ENCODE measurements at places on chromosomes 11 and 22. TPM values are rescaled to one million over a fixed set of nuclear protein-coding genes. Genes with fewer than 3 reads are reported as not detected.

The CHRM1 gene
- total RNA-seq: 0.16 TPM

The IL18 gene
- total RNA-seq: 7.3 TPM

The C22orf31 gene
- not detected for total RNA-seq

The TANGO2 gene
- total RNA-seq: 20.0 TPM

DNA sequence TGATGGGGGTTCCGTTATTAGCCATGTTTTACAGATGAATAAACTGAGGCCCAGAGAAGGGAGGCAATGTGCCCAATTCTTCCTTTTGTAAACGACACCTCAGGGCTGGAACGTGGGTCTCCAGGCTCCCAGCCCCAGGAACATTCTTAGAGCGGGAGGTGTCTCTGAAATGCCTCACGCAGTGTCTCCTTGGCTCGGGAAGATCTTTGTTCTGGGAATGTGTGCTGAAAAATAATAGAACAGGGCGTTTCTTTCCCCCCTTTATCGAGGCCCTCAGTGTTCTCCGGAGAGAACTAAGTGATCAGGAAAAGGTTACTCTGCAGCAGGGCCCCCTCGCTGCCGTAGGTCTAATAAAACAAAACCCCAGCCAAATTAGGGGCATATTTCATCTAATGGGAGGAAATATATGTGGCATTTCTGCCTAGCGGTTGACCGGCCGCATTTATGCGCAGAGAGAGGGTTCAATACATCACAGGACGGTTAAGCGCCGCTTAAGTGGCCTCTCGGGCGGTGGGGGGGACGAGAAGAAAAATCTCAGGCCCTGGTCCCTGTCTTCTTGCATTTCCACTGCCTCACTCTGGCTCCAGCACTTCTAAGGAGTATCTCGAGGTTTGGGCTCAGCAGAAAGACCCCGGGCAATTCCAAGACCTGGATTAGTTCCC, 564.3 kb downstream of the MN1 start:
- ATAC-seq: no peak

DNA sequence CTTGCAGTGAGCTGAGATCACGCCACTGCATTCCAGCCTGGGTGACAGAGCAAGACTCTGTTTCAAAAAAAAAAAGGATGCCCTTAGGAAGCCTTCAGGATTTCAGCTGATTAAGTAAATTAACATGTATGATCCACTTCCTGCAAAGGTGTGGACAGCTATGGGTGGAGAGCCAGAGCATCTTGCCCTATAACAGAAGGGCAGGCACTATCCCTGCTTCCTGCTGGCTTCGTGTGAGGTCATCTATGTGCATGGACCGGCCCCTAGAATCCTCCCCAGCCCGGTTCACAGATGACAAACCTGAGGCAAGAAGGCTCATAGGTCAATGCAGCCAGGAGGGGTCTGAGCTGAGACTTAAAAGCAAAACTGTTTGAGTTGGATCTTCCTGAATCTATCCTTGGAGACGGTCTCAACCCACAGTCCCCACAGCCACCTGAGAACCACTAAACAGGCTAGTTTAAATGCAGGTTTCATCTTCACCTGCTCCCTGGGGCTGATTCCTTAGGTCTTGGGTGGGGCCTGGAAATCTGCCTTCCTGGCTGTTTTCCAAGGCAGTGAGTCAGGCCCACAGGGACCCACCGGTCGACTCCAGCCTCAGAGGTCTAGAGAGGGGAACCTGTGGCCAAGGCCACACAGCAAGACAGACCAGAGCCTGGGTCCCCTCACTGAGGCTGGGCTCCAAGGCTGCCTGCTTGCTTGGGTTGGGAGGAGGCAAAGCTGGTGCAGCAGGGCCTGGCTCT, 55.2 kb upstream of the MPEG1 start:
- no peak for ATAC-seq

- no peak for ATAC-seq
Measured at GRCh38 chr11:58451585-58451984, 9.5 kb upstream of the OR5B12 start.

DNA sequence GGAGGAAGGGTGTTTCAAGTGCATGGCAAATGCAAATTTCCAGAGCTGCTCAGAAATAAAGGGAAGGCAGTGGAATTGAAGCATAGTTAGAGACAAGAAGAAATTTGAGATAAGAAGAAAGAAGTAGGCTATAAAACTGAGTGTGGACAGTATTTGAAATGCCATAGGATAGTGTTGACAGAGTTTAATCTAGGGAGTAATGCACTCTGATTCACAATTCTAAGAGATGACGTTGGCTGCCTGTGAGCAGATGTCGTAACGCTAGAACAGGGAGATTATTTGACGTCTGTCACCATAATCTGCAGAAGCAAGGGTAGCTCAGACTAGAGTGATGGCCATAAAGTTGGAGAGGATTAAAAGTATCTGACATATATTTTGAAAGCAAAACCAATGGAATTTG, 389.9 kb upstream of the KIRREL3 start:
- no peak for ATAC-seq

GRCh38 chr11:57513452-57513795, 2.1 kb downstream of the SLC43A1 start:
- no peak for ATAC-seq

DNA sequence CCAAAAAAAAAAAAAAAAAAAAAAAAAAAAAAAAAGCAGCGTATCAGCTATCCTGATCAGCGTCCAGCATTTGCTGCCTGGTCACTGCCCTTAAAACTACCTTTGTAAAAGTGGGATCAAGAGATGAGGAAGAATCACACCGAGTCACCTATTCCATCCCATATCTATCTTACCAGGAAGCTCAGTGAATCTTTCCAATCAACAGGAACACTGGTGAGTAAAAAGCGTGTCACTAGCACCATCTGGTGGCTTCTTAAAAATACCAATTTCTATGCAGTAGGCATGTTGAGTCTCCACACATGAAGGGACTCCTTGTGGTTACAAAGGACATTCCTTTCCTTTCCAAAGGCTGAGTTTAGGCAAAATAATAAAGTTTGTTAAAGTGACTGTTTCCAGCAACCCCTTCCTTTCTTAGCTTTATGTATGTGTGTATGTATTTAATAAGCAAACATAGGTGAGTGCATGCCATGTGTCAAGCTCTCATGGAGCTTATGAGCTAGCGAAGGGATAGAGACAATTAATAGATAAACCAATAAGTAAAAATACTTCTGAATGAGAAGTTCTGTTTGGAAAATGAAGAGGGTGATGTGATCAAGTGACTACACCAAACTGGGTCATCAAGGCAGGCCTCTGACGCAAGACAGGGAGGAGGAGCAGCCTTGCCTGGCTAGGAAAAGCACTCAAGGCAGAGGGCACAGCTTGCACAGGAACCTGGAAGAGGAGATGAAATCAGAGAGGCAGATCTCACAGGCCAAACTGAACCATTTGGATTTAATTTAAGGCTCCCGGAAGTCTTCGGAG, 13.9 kb upstream of the TP53AIP1 start:
- ATAC-seq: peak; percentile 66

GRCh38 chr11:11250470-11250869, 102.6 kb downstream of the CSNK2A3 start:
- ATAC-seq: no peak

DNA sequence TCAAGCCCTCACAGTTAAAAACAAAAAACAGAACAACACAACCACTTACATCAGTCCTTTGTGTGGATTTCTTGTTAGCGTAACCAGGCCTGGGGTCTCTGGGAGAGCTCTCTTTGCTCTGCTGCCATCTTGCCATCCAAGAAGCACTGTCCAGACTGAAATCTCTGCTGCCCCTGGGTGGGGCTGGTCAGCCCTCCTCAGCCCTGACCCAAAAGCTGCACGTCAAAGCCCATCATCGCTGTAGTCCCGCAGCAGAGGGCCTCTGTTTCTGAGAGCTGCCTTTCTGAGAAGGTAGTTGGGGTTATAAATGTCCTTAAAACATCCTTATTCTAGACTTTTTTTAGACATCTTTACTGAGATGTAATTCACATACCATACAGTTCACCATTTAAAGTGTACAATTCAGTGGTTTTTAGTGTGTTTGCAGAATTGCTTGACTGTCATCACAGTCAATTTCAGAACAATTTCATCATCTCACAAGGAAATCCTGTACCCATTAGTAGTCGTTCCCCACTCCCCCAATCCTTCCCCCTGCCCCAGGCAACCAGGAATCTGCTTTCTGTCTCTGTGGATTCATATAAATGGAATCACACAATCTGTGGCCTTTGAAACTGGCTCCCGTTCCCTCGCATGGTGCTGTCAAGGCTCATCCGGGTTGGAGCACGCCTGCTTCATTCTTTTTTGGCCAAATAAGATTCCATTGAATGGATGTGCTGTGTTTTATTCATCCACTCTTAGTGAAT, 94.9 kb downstream of the TBC1D22A start:
- no peak for ATAC-seq

DNA sequence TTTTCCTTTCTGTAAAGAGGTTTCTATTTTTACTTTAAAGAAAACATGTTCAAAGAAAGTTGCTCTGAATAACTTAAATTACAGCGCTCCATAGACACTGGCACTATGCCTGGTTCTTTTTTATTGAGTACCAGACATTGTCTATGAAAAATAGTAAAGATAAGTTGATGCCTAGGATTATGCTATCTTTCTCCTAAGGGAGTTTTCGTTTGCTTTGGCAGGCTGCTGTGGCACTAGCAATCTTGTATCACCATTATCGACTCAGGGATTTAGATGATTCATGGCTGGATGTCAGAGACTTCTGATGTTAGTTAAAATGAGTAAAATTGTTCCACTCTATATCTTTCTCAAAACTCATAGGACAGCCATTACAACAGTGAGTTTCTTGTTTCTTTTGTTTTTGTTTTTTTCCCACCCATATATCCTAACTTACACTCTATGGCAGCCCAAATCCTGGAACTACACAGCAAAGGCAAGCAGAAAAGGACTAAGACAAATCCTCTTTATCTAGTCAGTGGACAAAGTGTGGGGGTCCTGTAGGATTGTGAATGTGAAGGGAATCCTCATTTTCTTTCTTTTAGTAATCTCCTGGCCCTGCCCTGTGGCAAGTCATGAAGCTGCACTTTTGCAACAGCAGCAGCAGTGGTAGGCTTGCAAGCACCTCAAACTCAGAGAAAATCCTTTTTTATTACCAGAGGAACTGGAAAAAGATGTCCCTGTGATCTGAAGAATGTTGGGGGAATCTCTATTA, 20.7 kb downstream of the SLN start:
- ATAC-seq: no peak

- no peak for ATAC-seq
Measured at GRCh38 chr11:113293936-113294335, 20.4 kb upstream of the TTC12 start.

DNA sequence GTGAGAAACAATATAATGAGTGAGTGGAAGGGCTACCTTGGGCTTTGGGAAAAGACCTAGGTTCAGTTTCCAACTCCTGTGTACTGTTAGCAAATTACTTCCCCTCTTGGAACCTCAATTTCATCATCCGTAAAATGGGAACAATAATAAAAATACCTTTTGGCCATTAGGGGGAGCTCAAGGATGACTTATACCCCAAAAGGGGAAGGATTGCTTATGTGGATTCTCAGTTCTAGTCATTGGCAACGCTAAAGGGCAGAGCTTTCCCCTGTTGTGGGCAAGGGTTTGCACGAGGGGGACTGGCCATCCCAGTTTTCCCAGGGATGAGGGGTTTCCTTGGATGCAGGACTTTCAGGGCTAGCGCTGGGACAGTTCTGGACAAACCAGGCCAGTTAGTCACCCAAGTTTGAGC, 3.1 kb upstream of the COMMD9 start:
- ATAC-seq: no peak

Measured in gastroesophageal sphincter (tissue), 4 donors.